Upper lobe of right lung (tissue), 1 donor: ENCODE measurements at places on chromosomes 16 and 17. TPM values are rescaled to one million over a fixed set of nuclear protein-coding genes. Genes with fewer than 3 reads are reported as not detected.

DNA sequence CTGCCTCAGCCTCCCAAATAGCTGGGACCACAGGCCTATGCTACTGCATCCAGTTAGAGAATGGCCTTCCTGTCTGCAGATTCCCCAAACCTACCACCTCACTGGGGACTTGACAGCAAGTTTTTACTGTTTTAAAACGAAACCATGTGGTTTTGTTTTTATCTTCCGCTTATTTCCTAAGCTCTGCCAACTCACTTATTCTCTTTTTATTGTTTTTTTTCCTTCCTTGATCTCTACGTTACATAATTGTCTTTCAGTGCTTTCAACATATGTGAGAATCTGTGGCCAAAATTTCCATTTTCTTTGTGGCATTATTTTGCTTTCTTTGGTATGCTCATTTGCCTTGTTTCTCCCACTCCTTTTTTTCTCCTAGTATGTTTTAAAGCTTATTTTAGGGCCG, 14.6 kb upstream of the SLC38A7 start:
- no peak for DNase-seq

DNA sequence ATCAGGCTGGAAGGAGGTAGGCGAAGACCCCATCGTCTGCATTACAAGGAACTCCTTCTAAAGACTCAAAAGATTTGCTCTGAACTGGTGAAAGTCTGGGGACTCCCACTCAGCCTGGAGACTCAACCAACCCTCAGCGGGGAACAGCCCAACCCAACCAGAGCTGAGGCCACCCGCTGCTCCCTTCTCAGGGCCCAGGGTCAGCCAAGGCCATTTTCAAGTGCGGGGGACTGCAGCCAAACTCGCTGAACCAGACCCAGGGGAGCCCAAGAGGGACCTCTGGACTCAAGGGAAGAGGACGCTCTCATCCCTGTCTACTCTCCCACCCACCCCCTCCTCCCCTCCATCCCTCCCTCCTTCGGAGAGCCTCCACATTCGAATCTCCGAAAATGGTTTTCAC, 24.1 kb downstream of the XYLT1 start:
- DNase-seq, result no peak

- peak; percentile 91 for DNase-seq
These were observed 5.8 kb downstream of the PRSS8 start for GRCh38 chr16:31129568-31130335.

- DNase-seq, result no peak
These were observed 4.8 kb upstream of the SHISA9 start for GRCh38 chr16:12896562-12896961.

- DNase-seq, result no peak
These were observed 227.8 kb downstream of the CCDC182 start for GRCh38 chr17:57517273-57517631.

GRCh38 chr17:81513372-81513752, 763 bp upstream of the ACTG1 start:
- DNase-seq, result peak; percentile 86

DNA sequence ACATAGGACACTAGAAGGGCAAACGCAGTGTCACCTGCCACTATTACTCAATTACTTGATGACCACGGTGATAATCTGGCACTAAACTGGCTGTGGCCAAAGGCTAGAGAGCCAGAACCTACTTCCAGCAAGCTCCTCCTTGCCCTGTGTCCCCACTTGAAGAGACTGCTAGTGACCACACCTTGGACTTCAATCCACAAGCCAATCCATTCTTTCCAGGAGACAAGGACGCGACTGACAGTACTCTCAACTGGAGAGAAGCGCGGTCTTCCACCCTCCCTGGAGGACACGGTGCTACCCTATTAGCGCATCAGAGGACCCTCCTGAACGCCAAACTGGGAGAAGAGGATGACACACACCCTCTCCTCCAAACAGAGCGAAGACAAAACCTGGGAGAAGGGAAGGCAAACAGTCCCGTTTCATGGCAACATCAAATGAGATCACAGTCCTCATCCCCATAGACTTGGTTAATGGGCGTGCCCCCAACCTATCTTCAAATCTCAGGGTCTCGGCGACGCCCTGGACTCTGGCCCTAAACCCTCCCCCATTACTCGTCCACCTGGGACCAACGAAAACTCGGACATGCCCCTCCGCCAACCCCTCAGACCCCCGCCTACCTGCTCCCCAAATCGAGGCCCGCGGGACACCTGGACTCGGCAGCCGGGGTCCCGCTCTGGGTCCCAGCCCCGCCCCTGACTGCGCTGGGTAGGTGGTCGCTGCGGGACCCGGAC, 508 bp downstream of the FLCN start:
- no peak for DNase-seq

DNA sequence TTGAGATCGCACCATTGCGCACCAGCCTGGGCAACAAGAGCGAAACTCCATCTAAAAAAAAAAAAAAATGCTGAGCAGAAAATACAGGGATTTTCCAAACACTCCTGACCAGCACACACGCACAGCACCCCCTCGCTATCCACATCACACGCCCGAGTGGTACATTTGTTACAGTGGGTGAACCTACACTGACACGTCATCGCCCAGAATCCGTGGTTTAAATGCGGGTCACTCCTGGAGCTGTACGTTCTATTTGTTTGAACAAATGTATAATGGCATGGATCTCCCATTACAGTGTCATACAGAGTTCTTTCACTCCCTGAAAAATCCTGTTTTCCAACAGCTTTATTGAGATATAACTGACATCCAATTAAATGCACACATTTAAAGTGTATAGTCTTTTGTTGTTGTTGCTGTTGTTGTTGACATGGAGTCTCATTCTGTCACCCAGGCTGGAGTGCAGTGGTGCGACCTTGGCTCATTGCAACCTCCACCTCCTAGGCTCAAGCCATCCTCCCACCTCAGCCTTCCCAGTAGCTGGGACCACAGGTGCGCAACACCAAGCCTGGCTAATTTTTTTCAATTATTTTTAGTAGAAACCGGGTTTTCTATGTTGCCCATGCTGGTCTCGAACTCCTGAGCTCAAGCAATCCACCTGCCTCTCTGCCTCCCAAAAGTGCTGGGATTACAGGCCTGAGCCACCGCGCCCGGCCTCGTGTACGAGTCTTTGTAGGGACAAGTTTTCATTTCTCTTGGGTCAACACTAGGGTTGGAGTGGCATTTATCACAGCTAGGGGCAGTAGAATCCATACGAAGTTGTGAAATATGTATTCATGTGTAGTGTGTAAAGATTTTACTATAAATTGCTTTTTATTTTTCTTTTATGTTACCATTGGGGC, 4.4 kb upstream of the CARHSP1 start:
- DNase-seq, result no peak

DNA sequence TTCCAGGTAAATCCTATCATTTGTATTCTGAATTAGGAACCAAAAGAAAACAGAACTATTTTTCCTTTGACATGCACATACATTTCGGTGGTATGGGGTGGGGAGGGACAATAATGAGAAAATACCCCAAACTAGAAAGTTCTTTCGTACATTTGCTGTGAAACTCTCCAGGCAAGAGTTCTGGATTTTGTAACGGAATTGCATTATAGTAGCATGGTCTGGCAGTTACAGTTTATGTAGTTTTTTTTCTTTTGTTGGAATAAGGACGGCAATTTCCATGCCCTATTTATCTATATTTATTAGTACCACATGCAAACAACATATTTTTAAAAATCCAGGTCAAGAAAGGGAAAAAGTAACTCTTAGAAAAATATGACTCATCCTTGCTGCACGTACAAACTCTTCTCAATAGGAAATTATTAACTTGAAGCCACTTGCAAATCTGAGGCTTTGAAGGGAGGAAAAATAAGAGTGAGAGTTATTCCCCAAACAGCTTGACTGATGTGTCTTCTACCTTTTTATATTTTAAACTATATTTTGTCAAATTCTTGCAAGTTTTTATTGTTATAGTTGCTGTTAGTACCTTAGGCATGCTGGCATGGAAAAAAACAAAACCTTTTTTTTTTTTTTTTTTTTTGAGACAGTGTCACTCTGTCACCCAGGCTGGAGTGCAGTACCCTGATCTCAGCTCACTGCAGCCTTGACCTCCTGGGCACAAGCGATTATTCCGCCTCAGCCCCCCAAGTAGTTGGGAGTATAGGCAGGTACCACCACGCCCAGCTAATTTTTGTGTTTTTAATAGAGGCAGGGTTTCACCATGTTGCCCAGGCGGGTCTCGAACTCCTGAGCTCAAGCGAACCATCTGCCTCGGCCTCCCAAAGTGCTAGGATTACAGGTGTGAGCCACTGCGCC, 69.3 kb downstream of the WWP2 start:
- no peak for DNase-seq

DNA sequence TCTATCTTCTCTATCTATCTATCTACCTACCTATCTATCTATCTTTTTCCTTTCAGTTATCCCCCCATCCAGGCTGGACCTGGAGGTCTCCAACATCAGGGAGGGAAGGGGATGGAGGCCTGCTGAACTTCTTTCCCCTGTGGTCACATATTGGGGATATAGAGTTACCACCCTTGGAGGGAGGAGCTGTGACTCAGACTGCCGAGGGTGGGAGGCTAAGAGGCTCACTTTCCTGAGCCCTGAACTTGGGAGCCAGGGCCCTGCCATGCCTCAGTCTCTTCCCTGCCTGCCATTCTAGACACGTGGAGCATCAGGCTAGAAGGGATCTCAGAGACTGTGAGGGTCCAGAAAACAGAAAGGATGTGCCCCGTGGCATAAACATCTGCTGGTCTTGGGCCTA, 8.4 kb downstream of the LRRC3C start:
- DNase-seq, result no peak

DNA sequence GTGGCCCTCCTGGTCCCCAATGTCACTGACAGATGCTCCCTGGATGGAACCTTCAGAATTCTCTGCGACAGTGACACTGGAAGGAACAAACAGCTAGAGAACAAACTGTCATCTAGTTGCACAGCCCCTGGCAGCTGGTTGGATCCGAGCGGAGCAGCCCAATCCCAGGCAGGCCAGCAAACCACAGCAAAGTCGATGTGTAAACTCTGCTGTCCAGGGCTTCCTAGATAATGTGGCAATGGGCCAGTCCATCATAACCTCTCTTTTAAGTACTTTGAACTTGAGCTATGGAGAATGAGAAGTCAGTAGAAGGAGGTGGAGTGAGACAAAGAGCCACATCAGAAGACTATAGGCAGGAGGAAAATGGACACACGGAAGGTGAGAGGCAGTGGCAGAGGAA, 323.0 kb downstream of the CBLN1 start:
- no peak for DNase-seq

GRCh38 chr16:89510526-89510925, 2.3 kb downstream of the SPG7 start:
- DNase-seq, result no peak

GRCh38 chr16:29702269-29702668, 23.3 kb downstream of the QPRT start:
- DNase-seq, result no peak

GRCh38 chr16:83807327-83807709, 460 bp upstream of the HSBP1 start:
- no peak for DNase-seq

The NOB1 gene
- total RNA-seq, result 32.0 TPM

The LGALS9 gene
- total RNA-seq, result 185 TPM

The KRTAP4-9 gene
- total RNA-seq, result not detected

The UMOD gene
- not detected for total RNA-seq

The DNAH9 gene
- total RNA-seq, result 0.41 TPM
